ENCODE measurements at places on chromosomes 2 and 18.

- no peak for DNase-seq
Measured at GRCh38 chr2:1460851-1461418, 47.7 kb downstream of the TPO start.

GRCh38 chr2:26614216-26615138 is 26.7 kb downstream of the CIB4 start:
- DNase-seq = no peak

GRCh38 chr2:73920577-73921545 is 5.8 kb upstream of the DGUOK start:
- DNase-seq = no peak

DNA sequence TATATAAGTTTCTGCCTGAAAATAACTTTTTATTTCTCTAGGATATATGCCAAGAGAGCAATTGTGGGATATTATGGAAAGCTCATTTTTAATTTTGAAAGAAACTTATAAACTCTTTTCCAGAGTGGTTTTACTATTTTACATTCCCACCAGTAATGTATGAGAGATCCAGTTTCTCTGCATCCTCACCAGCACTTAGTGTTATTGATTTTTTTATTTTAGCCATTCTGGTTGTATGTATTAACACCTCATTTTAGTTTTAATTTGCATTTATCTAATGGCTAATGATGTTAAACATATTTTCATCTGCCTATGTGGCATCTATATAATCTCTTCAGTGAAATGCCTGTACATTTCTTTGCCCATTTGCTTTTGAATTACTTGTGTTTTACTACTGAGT is 597.7 kb upstream of the RAB6C start:
- DNase-seq = no peak

DNA sequence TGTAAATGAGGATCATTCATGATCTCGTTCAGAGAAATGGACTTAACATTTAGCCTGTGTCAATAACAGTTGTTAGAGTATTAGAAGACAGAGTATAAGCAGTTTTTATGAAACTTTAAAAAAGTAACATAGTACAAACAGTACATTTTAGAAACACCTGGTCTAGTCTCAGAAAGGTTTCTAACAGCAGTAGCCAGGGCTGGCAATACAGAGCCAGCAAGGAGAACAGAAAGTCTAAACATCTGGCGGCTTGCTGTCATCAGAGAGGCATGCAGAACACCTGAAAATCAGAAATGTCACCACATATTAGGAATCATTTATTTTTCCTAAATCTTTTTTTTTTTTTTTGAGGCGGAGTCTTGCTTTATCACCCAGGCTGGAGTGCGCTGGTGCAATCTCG is 50.1 kb downstream of the RPL31 start:
- DNase-seq = no peak

GRCh38 chr2:74233648-74234047 is 35.2 kb downstream of the MTHFD2 start:
- no peak for DNase-seq

DNA sequence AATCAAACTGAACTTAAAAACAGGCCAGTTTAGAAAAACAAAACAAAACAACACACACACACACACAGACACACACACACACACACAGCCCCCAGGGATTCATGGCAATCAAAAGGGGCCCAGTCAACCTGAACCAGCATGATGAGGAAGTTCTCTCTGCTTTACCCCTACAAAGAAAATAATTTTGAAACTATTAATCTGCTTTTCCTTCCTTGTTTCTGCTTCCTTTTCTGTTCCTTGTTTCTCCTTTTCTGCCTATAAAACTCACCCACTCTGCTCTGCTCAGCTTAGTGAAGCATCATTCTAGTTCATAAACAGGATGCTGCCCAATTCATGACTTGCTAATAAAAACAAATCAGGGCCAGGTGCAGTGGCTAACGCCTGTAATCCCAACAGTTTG is 203.1 kb downstream of the RAB3GAP1 start:
- DNase-seq = no peak

- no peak for DNase-seq
Measured at GRCh38 chr2:154233231-154233630, 361.5 kb downstream of the GALNT13 start.

DNA sequence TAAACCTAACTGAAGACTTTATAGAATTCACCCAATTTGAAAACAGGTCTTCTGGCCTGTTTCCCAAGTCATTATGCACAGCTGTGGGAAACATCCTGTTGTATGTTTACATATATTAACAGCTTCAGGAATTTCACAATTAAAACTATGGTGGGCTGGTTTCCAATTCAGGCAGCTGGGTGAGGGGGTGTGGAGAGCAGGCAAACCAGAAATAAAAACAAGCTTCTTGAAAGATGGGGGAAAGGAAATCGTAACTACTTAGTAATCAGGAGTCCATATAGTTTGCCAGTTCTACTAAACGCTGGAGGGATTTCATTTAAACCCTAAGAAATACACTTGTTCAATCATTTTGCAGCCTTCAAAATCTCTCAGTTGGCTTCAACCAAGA is 22.8 kb downstream of the ATP8B1 start:
- DNase-seq = no peak

Measured in activated CD4-positive, alpha-beta T cell treated with anti-CD3 and anti-CD28 coated beads, Interleukin-2, Interleukin-4, amounts not matched to agents 100 ng/mL and 50 ng/mL, durations not matched to agents 16 hours and 8 hours (primary cell).